Caki2 (cell line): ENCODE measurements at places on chromosomes 5 and 9. TPM values are rescaled to one million over a fixed set of nuclear protein-coding genes. Genes with fewer than 3 reads are reported as not detected.
A peak's percentile ranks its signal among the peaks of the same experiment; 100 is the strongest.

GRCh38 chr5:91293131-91293530 is 90.0 kb downstream of the ARRDC3 start:
- peak; percentile 90 for DNase-seq

DNA sequence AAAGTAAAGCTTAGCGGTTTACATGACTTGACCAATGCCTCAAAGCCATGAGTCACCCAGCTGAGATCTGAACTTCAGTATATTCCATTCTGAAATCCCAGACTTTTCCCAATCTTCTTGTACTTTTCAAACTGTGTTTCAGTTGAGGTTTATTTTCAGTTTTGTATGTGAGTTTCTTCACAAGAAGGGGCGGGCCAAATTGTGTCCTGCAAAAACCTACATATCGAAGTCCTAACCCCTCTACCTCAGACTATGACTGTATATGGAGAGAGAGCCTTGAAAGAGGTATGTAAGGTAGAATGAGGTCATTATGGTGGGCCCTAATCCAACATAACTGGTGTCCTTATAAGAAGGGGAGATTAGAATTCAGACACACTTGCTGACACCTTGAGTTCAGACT is 666 bp upstream of the TLR4 start:
- no peak for DNase-seq

DNA sequence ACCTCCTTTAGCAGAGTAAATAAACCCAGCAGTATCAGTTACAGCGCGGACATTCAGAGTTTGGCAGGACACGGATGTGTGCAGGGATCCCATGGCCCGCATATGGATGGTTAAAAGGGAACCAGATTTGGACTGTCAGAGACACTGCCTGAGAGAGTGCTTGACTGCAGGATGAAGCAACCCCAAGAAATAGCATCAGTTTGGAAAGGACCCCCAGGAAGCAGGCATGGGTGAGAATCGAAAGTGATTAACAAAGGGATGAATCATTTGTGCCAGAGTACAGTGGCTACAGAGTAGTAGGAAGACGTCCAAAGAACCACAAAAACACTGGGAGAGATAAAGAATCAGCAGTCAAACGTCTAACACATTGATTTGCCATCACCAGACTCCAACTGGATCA is 5.5 kb downstream of the C7 start:
- no peak for DNase-seq

GRCh38 chr5:33340195-33340594 is 100.6 kb upstream of the TARS1 start:
- no peak for DNase-seq

Gene ZNF367
- 19.7 and 22.4 TPM in 2 replicates for total RNA-seq

Gene SLC4A9
- not detected in 2 replicates for total RNA-seq
